NCI-H2107 (cell line): ENCODE measurements at places on chromosomes 7 and 10.
A peak's percentile ranks its signal among the peaks of the same experiment; 100 is the strongest.

GRCh38 chr10:102812231-102812876, 24.9 kb downstream of the CYP17A1 start:
- no peak for DNase-seq

GRCh38 chr10:89392974-89393373, 551 bp downstream of the IFIT1 start:
- DNase-seq = no peak

GRCh38 chr10:70784016-70784415, 1.2 kb downstream of the TBATA start:
- no peak for DNase-seq

DNA sequence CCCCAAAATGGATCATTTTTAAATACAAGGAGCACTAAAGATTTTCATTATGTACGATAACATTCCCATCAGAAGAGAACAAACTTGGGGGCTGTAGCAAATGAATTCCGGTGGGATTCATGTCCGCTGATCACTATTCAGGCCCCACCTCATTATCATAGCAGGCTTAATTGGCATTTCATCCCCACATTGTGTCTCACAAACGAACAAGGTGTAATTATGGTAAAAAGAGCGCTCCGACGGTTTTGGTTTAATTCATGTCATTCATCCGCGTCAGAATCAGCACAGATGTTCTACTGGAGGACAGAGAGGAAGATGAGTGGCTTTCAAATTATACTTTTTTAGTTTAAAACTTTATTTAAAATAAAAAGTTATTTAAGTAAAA, 124.7 kb downstream of the MAD1L1 start:
- DNase-seq = no peak

GRCh38 chr10:80055760-80056159, 22.7 kb upstream of the TMEM254 start:
- DNase-seq = no peak

GRCh38 chr10:96685306-96685705, 35.0 kb downstream of the PIK3AP1 start:
- no peak for DNase-seq

- no peak for DNase-seq
These were observed 743 bp upstream of the PYROXD2 start for GRCh38 chr10:98415731-98416119.

DNA sequence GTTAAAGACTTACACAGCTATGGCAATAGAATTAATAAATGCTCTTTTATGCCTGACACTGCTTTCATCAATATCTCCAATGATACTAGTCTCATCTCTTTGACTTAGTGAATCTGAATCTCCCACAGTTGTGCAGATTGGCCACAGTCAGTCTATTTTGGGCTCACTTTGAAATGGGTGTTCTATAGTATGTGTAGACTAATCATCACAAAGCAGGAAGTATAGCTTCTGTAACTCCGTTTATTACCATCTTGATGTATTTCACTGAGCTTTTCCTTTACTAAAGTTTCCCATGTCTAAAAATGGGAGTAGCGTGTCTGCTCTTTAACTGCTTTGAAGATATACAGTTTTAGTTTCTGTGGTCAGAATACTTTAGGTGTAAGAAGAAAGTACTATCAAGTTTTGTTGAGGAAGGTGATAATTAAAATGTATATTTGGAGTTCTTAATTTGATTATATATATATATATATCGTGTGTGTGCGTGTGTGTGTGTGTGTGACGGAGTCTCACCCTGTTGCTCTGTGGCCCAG, 70.1 kb downstream of the ST7 start:
- DNase-seq = no peak

DNA sequence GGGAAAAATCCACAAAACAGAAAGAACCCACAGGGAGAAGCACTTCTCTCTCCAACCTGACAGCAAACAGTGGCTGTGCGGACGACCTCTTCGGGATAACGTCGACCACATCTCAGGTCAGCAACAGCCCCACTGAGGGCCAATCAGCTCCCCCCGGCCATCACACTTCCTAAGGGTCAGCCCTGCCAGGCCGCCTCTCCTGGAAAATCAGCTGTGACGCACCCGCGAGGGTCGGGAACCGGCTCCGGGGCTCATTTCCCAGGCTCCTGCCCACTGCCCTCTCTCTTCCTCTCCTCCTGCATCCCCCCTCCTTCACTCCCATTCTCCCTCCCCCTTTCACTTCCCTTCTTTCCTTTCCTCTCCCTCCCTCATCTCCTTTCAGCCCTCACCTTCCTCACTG, 118.3 kb downstream of the DIP2C start:
- no peak for DNase-seq

GRCh38 chr10:111789821-111790220, 393.7 kb downstream of the GPAM start:
- no peak for DNase-seq

GRCh38 chr10:86958901-86959736, 720 bp downstream of the SNCG start:
- DNase-seq = no peak

- DNase-seq = no peak
These were observed 351.2 kb downstream of the GFRA1 start for GRCh38 chr10:115921795-115922194.

- no peak for DNase-seq
These were observed 43.3 kb downstream of the GPR37 start for GRCh38 chr7:124722292-124722691.

GRCh38 chr7:98613601-98614425, 3.3 kb upstream of the NPTX2 start:
- no peak for DNase-seq

DNA sequence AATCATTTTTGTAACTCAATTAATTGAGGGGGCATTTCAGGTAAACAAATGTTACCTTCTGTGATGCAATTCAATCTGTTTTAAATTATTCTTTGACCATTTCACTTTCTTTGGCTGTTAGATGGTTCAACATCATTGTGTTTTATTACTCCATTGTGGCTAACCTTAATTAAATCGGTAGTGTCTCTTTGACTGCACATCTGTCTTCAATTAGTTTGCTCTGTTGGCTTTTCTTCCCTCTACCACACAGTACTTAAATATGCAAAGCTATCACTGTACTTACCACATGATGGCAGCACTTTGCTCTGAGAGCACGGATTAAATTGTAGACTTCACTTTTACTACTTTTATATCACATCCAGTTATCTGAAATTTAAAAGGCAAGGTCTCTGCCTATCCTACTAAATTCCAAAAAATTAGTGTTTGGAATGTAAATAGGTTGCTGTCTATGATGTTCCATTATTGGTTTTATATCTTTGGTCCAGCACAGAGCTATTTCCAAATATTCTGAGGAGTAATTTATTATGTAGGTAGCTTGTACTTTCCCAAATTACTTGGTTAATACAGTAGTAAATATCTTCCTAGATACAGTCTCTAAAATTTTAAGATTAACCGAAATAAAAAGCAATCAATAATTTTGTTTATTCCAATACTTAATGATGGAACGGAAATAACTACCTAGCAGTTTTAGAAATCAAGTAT, 352.0 kb downstream of the PCLO start:
- DNase-seq = peak; percentile 11

- no peak for DNase-seq
These were observed 170.0 kb downstream of the ELAPOR2 start for GRCh38 chr7:86889501-86889900.

DNA sequence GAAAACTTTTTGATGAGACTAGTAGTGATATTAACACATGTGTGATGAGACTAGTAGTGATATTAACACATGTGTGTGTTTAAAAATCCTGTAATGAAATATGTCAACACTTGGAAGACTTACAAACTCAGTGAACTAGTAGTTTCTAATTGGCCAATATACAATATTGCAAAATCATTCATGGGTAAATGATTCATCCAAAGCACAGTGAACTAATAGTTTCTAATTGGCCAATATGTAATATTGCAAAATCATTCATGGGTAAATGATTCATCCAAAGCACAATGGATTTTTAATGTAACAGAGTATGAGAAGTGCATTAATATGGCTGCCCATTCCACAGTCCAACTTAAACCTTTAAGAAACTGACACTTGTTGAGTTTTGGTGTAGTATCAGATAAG, 77.8 kb downstream of the ATAD1 start:
- no peak for DNase-seq

DNA sequence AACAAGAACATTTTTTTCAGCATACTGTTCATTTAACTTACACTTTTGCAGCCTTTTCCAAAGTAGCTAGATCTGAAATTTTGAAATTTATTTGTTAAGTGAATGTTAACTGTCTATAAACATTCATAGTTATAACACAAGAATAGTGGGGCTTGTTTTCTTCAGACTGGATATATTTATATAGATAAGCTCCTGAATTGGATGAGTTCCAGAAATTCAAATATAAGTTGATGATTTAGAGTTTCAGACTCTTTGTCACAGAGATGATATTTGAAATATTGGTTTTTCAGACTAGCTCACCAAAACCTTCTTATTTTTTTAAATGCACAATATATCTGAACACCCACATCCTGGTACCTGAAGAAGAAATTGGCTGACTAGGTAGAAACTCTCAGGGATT, 44.0 kb downstream of the ZNRF2 start:
- DNase-seq = no peak

DNA sequence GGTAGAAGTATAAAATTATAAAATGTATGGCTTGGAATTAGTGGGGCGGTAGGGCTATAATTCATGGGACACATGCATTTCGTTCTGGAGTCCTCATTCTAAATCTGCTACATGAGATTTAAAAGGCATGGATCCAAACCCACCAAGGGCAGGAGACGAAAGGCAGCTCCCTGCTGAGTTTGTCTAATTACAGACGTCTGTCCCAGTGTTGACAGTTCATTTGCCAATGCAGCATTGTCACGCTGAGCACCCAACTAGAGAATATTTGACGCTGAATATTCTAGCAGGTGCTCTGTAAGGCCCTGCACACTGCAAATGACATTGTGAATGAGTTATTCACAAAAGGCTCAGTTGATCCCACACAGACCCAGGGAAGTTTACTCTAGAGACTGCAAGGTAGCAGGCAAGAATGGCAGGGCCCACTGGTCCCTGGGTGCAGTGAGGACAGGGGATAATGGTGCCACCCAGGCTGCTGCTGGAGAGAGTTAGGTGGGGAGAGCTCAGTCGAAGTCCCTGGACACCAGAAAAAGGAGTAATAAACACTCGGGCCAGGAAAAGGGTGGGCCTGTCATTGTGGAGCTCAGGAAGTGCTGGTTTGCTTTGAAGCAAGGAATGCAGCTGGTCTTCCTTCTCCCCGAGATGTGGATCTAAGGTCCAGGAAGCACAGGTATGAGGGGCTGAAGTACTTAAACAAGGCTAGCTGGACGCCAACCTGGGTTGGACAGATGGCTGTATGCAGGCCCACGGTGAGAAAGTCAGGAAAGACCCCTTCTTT, 75.0 kb upstream of the JCAD start:
- peak; percentile 4 for DNase-seq

DNA sequence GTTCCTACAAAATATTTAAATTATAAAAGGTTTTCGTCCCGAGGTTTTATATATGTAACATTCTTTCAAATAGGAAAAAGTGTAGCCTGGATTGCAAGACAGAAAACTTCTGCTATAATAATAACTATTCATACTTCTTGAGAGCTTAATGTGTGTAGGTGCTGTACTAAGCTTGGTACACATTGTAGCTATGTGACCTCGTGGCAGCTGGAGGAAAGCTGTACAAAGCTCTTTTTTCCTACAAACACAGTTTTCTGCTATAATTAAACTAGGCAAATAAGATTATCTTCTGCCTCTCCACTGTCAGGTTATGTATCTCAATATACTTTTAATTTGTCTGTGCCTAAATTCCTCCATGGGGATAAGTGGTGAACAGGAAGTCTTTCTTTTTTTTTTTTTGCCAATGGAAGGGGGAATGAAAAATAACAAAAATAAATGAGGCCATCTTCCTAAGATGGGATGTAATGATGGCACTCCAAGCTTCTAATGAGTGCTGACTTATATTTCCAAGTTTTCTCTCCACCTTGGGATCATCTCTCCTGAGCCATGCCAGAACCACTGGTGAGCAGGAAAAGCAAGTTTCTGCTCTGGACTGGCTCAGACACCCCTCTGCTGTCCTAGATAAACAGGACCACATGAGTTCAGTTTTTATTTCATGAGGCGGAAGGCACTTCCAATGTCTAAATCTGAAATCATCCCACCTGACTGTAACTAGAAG, 9.9 kb downstream of the SGMS1 start:
- no peak for DNase-seq

DNA sequence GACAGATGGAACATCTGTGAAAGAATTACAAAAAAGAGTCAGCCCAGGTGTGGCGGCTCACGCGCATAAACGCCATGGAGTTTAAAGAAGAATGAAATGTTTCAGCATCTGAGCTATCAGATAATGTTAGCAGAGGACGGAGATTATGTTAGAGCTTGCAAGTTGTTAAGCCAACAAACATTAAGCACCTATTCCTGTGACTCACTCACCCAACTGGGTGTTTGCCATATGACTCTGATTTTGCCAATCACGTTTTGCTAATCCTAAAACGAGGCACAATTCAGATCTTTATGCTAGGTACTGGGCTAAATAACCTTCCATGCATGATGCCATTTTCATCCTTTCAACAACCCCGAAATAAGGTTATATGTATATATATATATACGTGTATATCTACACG, 29.0 kb upstream of the CCNY start:
- DNase-seq = no peak

- DNase-seq = no peak
These were observed 44.9 kb upstream of the CHST15 start for GRCh38 chr10:124138195-124138882.

GRCh38 chr7:2358968-2359527, 4.4 kb downstream of the EIF3B start:
- no peak for DNase-seq

GRCh38 chr7:154927624-154928125, 75.2 kb downstream of the PAXIP1 start:
- peak; percentile 76 for DNase-seq

- DNase-seq = no peak
These were observed 516.9 kb downstream of the REEP3 start for GRCh38 chr10:64038107-64038506.

DNA sequence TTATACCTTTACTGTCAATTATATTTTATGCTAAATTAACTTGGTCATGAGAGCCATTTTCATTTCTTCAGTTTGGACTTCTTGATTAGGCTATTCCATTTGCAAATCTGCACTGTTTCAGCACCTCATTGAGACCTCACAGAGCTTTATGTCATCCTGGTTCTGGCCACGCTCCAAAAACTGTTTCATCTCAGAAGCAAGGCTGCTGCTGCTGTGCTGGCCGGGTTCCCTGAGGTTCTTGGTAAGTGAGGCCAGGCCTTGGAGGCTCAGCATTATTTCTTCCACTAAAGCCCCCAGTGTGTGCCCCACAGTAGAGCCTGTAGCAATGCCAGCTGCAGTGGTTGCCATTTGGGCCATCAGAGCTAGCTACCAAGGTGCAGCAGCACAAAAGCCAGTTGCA, 7.8 kb upstream of the ZNF485 start:
- no peak for DNase-seq

GRCh38 chr10:112663234-112664125, 216.5 kb downstream of the VTI1A start:
- no peak for DNase-seq

- no peak for DNase-seq
These were observed 4.6 kb downstream of the REPIN1 start for GRCh38 chr7:150373049-150373801.

DNA sequence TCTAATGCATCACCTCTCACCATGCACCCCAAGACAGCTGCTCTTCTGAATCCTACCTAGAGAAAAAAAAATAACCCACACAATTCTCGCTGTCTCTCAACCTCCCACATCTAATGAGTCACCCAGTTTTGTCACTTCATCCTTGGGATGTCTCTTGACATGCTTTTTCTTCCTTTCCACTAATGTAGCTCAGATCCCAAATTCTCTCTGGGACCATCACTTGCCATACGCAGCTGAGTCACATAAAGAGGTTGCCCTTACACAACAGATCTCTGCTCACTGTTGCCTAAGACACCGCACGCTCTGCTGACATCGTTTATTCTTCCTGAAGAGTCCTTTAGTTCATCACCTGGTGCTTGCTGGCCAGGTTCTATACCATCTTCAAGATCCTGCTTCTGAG, 606.0 kb upstream of the GALNT17 start:
- DNase-seq = no peak
